ENCODE measurements at places on chromosomes 11 and 22.
A peak's percentile ranks its signal among the peaks of the same experiment; 100 is the strongest.

DNA sequence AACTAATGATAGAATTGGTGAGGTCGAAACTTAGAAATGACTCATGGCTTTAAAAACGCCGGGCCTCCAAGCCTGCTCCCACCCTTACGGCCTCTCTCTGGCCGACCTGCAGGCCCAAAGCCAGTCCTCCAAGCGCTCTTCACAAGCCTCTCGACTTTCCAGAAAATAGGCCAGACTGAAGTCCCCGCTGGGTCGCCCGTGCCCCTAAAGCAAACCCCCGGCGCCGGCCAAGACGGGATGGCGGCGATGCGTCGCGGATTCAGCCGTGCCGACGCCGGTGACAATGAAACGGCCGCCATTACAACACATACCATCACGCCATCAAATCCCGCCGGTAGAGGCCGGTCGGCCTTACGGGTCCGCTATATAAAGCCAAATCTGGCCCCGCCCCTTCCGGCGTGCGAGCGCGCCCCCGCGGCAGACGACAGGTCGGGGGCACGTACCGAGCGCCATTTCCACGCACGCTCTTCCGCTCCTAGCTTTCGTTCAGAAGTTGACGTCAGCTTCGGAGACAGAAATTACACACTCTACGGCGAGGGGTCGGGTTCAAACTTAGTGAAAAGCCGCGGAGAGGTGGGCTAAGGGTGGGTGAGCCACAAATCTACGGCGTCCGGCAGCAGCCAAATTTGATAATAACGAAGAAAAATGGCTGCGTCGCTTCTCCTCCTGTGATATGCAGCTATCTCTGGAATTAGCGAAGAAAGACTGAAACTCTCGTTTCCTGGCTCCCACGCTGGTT lies at the start of gene RPL3:
Gene RPL3, minus strand, starts transcription at position 340 of the 739 bp plus-strand sequence. Its CDS starts 26 bp downstream, at position 314.
- DNase-seq: peak; percentile 90

DNA sequence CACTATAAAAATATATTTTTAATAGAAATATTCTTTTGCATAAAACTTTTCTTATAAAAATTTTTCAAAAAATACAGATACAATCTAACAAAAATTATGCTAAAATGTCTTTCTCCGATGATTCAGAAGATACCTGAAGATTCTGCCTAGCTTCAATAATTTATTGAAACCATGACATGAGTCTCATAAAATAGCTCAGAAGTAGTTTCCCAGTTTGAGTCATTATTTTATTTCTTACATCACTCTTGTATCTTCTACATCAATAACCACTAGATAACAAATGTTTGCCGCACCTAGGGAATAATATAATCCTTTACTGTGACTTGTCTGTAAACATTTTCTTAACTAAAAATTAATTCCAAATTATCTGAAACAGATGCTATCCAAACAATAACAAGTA lies 158.6 kb downstream of the FCHSD2 start:
- DNase-seq: no peak

- no peak for DNase-seq
Observed at GRCh38 chr11:120307476-120307875, 17.6 kb upstream of the TLCD5 start.

DNA sequence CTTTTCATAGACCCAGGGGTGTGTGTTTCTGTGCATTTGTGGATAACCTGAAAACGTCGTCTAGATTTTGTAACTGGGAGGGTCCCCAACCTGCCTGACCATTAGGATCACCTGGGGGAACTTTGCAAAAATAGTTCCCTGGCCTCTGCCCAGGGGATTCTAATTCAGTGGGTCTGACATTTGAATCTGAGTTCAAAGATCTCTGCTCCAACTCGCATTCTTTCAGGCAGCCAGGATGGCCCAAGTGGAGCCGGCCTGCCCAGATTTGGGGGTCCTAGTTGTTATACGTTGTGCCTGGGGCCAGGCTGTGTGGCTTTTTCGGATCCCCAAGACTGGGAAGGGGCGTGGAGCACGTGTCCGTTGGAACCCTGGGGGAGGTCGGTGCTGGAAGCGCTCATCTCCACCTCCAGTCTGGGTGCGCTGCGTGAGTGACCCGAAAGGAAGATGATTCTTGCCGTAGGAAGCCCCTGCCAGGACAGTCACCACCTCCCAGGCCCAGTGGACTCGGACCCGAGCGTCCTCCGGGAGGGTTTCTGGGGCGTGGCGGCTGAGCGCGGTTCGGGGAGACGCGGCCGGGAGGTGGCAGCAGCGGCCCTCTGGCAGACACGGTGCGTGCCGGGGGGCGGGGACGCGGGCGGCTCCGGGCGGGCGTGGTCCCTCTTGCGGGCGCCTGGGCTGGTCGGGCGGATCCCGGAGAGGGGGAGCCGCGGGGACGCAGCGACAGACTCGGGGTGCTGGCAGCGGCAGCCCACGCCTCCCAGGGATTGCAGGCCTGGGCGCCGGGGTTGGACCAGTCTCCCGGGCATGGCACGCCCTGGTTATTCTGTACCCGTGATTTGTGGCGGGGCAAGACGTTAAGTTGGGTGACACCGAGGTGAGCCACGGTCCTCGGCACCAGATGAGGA lies 29.2 kb upstream of the PLET1 start:
- peak; percentile 40 for DNase-seq

DNA sequence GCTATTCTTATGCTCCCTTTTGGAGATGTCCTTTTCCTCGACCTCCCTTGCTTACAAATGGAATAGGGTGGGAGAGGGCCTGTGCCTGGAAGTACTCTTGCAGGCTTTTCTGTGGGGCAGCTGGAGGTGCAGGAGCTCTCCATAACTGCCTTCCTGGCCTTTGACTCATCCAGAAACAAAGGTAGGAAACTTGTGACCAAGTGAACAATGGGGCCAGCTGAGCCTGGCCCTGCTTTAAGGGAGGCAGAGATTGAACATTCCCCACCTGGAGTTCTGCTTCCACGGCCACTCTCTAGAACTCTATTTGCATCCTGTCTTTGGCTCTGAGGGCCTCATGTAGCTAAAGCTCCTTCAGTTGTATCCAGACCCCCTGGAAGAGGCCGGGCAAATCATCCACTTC lies 5.1 kb upstream of the LYVE1 start:
- no peak for DNase-seq

DNA sequence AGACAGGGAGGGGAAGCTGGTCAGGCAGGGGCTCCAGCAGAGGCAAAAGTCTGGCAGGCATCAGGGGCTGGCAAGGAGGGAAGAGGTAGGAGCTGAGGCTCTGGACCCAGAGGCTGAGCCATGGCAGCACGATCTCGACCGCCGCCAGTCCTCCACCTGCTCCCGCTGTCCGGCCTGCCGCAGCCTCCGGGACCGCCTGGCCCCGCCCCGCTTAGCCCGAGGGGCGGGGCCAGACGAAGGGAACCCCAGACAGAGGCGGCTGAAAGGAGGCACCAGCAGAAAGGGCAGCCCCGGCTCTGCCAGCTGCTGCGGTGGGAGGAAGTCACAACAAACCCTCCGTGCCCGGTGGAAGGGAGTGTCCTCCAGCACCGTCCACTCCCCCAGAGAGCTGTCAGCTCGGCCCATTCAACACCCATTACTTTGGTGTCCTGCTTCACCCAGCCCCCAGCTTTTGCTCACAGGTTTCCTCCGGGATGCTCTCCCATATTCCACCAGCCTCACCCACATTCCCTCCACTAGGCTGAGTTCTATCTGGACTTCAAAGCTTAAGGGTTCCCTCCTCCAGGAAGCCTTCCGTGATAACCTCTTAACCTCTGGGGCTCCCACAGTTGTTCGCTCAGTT lies at the start of gene MFNG:
Gene MFNG, minus strand, starts transcription at position 161 of the 622 bp plus-strand sequence. CDS start 207 bp downstream, outside the sequence.
- peak; percentile 24 for DNase-seq

- no peak for DNase-seq
Observed at GRCh38 chr22:25053153-25053805, 100.8 kb downstream of the KIAA1671 start.

GRCh38 chr11:40280159-40281051 lies 1179.0 kb downstream of the LRRC4C start:
- DNase-seq: no peak

DNA sequence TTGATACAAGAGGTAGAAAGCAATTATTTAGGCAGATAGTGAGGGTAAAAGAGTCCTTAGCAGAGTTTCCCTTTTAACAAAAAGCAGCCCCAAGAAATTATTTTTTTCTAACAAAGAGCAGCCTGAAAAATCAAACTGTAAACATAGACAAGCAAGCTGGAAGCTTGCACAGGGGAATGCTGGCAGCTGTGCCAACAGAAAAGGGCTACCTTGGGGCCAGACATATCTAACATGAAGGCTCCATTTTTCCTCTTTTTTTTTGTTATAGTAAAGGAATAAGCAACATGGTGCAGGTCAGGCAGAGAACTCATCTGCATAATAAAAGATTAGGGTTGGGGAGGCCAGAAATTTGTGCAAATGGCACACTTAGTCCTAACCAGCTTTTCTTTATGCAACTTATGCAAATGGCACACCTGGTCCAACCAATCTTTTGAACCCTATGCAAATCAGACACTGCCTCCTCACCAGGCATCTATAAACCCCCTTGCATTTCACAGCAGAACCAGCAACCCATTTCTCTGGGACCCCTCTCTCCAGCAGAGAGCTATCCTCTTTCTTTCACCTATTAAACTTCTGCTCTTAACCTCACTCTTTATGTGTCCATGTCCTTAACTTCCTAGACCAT lies 41.8 kb downstream of the PDGFD start:
- DNase-seq: no peak

GRCh38 chr22:36086170-36086490 lies 57.5 kb upstream of the RBFOX2 start:
- no peak for DNase-seq

DNA sequence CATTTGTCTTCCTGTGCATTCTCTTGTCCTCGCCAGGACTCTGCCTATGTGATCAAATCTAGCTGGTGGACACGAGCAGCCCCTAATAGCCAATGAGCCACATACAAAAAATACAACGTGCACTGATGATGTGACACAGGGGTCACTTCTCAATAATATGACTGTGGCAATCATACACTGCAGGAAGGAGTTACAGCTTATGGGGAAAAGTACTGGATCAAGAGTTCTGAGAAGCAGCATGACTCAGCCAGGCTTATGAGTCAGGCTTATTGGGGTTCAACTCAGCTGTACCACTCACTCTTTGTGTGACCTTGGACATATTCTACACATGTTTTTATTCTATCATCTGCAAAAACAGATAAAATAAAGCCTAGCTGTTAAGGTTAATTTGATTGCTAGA lies 889.4 kb upstream of the TENM4 start:
- no peak for DNase-seq

GRCh38 chr11:88051396-88051795 lies 123.8 kb downstream of the RAB38 start:
- DNase-seq: no peak

GRCh38 chr11:27626938-27627586 lies 73.2 kb downstream of the BDNF start:
- no peak for DNase-seq

DNA sequence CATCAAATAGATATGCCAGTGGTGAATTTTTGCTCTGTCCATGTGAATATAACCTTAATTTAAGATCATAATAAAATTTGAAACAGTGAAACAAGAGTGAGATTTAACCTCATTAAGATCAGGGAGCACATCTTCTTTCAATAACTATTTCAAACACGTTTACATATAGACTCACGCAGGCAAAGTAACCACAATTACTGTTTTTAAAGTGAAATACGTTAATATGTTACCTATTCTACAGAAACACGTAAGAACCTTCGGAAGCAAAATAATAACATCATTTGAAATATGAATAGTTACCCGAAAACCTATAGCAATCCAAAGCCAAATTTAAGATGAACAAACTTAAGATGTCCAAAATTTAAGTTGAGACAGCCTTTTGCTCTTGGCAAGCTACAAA lies 136.2 kb upstream of the ZC3H12C start:
- DNase-seq: no peak

DNA sequence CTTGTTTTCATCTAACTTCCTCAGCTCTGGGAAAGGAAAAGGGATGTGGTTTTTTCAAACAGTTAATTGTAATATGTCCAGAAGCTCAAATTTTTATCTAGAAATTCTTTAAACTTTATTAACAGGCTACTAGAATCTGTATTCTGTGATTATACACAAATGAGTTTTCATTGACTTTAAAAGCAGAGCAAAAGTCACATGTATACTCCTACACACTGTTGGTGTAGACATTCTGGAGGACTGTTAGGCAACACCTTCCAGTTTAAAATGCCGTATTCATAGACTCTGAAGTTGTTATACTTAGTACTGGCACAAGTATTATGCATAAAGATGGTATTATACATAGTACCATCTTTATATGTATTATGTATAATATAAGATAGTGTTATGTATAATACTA lies 64.9 kb downstream of the SPECC1L start:
- DNase-seq: no peak

DNA sequence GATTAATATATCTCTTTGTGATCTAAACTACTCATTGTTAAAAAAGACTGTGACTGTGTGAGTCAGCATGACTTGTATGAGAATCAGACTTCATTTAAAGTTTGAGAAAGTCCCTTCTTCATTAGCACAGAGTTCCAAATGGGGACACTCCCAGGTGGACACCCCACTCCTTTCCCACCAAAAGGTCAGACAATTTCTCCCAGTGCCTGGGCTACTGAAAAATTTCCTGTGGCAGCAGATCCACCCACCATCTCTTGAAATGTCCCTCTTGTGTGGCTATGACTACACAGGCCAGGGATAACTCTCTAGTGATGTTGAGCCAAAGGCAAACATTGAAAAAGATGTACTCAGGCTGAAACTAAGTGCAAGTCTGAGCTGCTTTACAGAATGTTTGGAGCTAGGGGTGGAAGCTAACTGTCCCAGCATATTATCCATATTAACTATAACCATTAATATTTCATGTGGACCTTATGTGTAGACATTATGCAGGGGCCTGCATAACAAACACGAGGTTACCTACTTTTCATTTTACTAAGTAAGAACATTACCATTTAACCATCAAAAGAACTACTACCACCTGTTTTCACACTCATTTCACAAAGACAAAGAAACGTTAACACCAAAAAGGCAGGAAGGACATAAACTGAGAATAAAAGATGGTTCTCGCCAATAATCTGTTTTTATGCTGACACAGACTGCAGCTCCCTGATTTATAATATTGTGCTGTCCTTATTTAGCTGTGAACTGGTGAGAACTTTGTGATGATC lies 44.8 kb downstream of the MMP20 start:
- DNase-seq: no peak

DNA sequence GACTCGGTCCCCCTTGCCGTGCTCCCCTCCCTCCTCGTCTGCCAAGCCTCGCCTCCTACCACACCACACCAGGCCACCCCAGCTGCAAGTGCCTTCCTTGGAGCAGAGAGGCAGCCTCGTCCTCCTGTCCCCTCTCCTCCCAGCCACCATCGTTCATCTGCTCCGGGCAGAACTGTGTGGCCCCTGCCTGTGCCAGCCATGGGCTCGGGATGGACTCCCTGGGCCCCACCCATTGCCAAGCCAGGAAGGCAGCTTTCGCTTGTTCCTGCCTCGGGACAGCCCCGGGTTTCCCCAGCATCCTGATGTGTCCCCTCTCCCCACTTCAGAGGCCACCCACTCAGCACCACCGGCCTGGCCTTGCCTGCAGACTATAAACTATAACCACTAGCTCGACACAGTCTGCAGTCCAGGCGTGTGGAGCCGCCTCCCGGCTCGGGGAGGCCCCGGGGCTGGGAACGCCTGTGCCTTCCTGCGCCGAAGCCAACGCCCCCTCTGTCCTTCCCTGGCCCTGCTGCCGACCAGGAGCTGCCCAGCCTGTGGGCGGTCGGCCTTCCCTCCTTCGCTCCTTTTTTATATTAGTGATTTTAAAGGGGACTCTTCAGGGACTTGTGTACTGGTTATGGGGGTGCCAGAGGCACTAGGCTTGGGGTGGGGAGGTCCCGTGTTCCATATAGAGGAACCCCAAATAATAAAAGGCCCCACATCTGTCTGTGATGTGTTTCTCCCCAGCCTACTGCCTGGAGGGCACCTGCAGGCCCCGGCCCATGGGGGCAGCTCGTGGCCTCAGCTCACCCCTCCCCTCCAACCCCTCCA lies 29.8 kb downstream of the CAPN1 start:
- DNase-seq: no peak

- no peak for DNase-seq
Observed at GRCh38 chr11:104462341-104462740, 298.4 kb upstream of the PDGFD start.

Measured in NCI-H2029 (cell line).